ENCODE measurements at places on chromosomes 1 and 21. TPM values are rescaled to one million over a fixed set of nuclear protein-coding genes. Genes with fewer than 3 reads are reported as not detected.

GRCh38 chr1:85611425-85611824 is 30.9 kb downstream of the CCN1 start:
- DNase-seq = no peak

DNA sequence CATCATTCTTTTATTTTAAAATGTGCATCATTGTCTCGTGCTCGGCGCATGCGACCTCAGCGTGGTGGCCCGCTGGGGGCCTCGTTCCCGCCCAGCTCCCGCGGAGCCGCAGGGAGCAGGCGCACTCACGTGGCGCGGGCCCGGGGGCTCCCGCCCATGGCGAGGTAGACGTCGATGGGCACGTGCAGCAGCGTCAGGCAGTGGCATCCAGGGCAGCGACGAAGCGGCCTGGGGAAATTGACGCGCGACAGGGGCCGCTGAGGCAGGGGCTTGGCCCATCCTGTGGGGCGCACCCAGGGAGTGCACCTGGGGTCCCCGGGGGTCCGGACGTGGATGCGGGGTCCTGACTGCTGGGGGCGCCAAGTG is 994 bp downstream of the FAM229A start:
- DNase-seq = no peak

DNA sequence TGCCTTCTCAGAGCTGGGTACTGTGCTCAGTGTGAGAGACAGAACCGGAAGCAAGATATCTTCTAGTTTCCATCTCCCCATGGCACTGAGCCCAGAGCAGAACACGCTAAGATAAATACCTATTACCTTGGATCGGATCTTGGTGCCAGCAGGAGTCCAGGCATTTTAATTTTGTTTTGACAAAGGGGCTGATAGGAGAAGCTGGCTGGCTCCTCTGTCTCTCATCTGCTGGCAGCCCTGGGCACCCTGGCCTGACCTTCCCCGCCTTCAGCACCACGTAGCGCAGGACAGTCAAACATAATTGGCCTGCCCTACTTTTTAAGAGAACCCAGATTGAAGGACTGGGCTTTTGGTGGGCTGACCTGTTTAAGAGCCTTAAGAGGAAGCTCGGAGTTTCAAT is 160.7 kb upstream of the KLHDC7A start:
- DNase-seq = no peak

DNA sequence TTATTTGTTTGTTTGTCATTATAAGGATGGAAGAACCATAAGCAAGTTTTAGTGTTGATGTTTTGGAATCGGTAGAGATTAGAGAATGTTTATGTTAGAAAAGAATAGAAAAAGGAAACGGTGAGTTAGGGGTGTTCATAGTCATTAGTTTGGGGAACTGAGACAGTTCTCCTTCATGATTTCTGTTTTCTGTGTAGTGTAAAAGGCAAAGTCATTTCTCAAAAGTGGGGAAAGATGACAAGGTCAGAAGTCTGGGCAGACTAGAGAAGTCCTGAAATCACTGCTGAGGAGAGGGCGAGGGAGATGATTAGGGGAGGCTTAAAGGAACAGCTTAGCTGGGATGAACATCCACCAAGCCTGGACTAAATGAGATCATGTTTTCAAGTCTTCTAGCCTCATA is 498.9 kb downstream of the TTLL7 start:
- no peak for DNase-seq

DNA sequence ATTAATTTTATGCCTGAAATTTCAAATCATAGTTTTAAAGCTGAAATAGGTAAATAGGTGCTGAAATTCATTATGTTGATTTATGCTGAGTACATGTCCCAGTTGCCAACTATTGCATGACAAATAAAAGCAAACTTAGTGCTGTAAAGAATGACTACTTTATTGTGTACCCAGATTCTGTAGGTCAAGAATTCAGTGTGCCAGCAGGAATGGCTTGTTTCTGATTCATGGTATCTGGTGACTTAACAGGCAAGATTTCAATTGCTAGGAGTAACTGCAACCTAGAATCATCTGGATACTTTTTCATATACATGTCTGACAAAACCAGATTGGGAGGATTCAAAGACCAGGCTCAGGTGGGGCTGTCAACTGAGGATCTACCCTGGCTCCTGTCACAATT is 678.4 kb upstream of the ADAMTS5 start:
- DNase-seq = no peak

HSPA6 gene
- total RNA-seq = 0.27 TPM

- no peak for DNase-seq
Observed at GRCh38 chr1:244329591-244330317, 122.0 kb downstream of the ADSS2 start.

FLG2 gene
- total RNA-seq = not detected

DNA sequence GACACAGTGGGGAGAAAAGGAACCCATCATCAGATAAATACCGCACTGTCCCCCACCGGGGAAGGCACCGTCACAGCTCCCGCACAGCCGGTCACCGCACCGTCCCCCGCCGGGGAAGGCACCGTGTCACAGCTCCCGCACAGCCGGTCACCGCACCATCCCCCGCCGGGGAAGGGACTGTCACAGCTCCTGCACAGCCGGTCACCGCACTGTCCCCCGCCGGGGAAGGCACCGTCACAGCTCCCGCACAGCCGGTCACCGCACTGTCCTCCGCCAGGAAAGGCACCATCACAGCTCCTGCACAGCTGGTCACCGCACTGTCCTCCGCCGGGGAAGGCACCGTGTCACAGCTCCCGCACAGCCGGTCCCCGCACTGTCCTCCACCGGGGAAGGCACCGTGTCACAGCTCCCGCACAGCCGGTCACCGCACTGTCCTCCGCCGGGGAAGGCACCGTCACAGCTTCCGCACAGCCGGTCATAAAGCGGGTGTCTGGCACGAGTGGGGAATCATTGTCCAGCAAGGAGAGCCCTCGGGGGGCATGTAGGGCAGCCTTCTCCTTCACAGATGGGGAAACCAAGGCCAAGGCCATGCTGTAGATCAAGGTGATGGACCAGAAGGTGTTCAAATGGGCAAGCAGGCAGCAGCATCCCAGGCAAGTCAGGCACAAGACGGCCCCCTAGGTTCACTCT is 280.1 kb downstream of the NPHP4 start:
- no peak for DNase-seq

GRCh38 chr1:15957221-15958095 is 18.4 kb downstream of the ZBTB17 start:
- no peak for DNase-seq

PTGS2 gene
- 3.4 TPM for total RNA-seq

ADAM30 gene
- total RNA-seq = not detected

DNA sequence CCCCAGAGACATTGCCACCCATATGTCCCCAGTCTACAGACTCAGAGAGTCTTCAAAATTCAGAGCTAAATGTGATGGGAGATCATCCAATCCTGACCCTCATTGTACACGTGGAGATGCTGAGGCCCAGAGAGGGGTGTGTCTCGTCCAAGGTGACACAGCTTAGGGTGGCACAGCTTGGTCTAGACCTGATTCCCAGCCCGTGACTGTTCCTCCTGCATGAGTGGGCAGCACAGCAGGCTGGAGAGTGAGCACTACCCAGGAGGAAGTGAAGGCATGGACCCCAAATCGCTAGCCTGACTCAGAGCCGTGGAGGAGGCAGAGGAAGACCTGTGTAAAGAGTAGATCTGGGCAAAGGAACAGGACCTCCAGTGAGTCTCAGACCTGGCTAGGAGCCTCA is 16.4 kb downstream of the S100A7 start:
- DNase-seq = no peak

Data from cerebellum (tissue), 4 donors.